ENCODE measurements at places on chromosomes 12 and 14.

GRCh38 chr12:82434392-82434911 lies 76.1 kb downstream of the METTL25 start:
- no peak for DNase-seq

- no peak for DNase-seq
Observed at GRCh38 chr12:67681105-67681778, 32.7 kb downstream of the DYRK2 start.

GRCh38 chr12:42296503-42297109 lies 29.3 kb downstream of the ZCRB1 start:
- no peak for DNase-seq

DNA sequence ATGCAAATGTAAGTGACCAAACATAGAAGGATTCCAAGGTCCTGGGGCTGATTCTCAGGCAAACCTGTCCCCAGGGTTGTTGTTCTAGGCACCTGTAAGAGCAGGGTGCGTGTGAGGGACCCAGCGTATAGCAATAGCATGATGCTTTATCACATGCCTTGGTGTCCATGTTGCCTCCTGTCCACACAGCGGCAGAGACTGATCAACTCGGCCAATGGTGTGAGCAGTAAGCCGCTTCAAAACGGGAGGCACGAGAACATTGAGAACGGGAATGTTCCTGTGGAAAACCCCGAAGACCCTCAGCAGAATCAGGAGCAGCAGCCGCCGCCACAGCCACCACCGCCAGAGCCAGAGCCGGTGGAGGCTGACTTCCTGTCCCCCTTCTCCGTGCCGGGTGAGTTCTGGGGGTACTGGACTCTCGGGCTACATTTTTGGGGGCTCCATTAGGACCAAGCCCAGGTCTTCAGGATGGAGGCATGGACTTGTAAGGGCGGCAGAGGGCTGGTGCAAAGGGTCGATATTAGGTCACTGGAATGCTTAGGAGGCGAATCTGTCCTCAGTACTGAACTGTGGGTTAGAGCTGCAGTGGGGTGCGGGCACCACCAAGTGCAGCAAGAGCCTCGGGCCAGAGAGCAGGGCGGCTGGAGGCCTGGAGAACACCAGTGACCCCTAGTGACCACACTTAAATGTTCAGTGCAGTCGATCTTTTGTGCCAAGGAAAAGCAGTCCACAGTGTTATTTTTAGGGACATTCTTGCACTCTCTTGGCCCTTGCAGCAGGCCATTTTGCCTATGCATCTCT lies 57.2 kb upstream of the RIN3 start:
- no peak for DNase-seq

- DNase-seq: no peak
Observed at GRCh38 chr12:45582536-45582935, 147.0 kb upstream of the ARID2 start.

DNA sequence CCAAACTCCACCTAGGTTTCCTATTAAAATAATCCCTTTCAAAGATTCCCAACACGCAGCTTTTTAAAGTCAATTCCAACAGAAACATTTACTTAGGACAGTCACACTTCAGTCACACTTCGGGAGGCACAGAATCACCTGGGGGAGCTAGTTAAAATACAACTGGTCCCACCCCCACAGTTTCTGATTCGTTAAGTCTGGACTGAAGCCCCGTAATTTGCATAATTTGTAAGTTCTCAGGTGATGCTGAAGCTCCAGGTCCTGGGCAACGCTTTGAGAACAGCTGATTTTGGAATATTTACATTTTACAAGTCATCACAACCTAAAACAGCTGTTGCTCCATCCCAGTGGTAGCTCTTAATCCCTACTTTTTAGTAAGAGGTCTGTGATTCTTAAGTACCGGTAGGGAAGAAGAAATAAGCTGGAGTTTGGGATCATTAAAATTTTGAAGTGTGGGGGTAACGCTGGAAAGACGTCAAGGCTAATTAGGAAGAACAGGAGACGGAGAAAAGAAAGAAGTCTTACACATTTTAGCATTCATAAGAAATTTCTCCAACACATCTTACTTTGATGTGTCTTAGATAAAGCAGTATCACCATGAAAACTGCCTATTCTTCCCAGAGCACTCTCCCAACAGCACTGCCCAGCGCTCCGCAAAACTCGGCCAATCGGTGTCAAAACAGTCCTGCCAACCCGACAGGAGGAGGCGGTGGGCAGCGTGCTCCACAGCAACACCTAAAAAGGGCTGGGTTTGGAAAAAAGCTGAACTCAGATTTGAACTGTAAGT lies 1.1 kb downstream of the IPO8 start:
- DNase-seq: peak; percentile 6

DNA sequence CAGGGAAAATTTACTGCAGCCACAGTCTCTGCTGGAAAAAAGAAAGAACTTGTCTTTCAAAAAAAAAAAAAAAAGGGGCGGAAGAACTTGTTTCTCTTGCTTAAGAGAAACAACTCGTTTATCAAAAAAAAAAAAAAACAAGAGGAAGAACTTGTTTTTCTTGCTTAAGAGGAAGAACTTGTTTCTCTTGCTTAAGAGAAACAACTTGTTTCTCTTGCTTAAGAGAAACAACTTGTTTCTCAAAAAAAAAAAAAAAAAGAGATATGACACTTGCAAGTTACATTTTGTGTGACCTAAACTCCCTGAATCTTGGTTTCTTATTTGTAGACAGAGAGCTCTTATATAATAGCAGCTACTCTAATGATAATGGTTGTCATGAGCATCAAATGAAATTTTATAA lies 44.7 kb upstream of the USP15 start:
- no peak for DNase-seq

DNA sequence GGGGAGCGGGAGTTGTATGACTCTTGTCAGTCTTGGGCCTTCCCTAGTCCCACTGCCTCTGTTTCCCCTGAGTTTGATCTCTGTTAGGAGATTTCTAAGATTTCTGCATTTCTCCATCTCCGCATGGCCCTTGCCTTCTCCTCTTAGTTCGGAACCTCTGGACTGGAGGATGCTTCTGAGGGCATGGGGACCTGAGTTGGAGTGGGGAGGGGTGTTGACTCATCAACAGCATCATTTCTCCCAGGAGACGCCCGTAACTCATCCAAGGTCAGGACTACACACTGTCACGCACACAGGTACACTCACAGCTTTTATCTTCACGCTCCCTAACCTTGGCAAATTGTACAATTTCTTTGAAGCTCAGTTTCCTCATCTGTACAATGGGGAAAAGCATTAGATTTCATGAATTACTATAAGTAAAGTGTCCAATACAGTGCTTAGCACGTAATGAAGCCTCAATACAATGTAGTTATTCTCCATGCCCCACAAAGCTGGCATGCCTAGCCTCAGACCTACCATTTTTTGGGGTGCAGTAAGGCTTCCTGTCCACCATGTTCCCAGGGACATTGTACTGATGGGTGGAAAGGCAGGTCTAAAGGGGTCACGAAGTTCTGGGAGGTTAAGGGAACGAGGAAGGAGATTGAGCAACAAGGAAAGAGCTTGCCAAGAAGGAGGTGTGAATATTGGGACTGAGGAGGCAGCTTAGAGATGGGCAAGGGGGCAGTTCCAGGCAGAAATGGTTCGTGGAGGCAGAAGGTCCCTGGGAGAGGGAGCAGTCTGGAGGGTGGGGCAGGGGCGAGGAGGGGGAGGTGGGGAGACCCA lies 600 bp upstream of the LAG3 start:
- DNase-seq: no peak

DNA sequence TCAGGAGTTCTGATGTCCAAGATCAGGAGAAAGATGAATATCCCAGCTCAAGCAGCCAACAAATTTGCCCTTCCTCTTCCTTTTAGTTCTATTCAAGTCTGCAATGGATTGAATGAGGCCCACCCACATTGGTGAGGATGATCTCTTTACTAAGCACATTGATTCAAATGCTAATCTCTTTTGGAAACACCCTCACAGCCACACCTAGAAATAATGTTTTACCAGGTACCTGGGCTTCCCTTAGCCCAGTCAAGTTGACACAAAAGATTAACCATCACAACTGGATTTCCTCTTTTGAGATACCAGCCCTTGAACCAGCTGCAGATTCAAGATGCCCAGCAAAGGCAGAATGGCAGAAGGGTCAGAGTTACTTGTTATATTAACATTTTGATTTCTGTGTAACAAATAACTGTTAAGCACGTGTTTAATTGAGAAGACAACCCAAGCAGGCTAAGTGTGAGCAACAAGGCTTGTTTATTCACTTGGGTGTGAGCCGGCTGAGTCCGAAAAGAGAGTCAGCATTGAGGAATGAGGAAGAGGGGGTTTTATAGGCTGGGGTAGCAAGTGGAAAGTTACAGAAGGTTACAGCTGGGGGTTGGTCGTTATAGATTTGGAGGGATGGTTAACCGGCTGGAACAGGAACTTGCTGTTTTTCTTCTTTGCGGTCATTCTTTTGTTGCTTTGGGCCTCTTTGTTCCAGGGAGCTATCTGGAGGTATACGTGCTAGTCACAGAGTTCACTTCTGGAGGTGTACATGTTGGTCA lies 180.3 kb downstream of the EMP1 start:
- DNase-seq: no peak

- DNase-seq: no peak
Observed at GRCh38 chr14:102490456-102490855, 19.1 kb downstream of the ANKRD9 start.

DNA sequence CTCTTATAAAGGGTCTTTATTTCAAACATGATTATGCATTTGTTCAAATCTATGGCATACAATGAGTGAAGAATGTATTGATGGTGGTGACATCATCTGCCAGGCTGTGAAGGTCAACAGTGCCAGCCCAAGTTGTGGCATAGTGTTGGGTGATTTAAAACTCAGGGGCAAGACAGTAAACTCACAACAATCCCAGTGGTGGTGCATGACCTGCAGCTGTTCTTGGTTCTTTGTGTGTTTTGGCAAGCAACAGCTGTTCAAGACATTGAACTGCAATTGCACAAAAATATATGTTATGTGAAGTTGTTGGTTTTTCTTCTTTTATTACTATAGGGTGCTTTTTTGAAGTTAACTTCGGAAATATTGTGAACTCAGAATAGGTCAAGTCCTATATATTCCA lies 851.6 kb downstream of the NRXN3 start:
- no peak for DNase-seq

DNA sequence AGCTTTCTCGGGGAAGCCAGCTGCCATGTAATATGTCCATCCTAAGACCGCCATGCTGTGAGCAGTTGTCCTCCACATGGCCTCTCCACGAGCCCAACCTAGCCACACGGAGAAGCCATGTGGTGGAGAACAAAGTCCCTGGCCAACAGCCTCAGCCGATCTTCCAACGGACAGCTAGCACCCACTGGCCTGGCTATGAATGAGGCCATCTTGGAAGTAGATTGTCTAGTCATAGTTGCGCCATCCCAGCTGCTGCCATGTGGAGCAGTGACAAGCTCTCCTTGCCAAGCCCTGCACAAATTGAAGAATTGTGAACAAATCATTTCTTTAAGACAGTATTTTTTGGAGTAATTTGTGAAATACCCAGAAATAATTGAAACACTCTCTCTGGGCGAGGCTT lies 49.3 kb upstream of the USP44 start:
- DNase-seq: no peak

DNA sequence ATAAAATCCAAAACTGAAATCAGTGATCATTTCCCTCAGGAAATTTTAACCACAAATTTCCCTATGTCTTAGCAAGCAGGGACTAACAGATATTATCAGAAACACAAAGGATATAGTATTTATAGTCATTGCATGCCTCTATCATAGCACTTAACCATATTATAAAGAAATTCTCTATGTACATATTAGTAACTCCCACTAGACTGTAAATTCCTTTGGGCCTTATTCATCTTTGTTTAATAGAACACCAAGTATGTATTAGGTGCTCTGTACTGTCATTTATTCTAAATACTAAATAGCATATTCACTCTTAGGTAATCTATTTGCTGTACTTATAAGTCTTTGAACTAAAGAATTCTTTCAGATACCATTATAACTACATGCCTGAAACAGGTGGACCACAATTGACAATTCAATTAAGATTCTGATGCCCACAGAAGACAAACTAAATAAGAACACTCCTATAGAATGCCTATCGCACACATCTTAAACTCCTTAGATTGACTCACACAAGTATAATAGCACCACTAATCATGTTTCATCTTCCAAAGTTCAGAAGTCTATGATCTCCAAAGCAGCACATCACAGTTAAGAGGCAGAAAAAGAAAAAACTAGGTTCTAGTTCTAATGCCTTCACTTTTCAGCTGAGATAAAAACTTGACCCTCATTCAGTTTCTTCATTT lies 134.1 kb downstream of the FSCB start:
- no peak for DNase-seq

- DNase-seq: no peak
Observed at GRCh38 chr12:106213662-106214061, 34.2 kb downstream of the CKAP4 start.

GRCh38 chr14:92392711-92393110 lies 69.7 kb downstream of the SLC24A4 start:
- no peak for DNase-seq

- DNase-seq: no peak
Observed at GRCh38 chr12:110677206-110677911, 11.6 kb downstream of the HVCN1 start.

- DNase-seq: no peak
Observed at GRCh38 chr12:128798571-128799341, 25.0 kb downstream of the SLC15A4 start.

- no peak for DNase-seq
Observed at GRCh38 chr12:69500631-69501030, 30.4 kb downstream of the FRS2 start.

GRCh38 chr14:94888121-94888520 lies 118.2 kb upstream of the GSC start:
- DNase-seq: no peak

GRCh38 chr12:11752403-11753149 lies 103.1 kb downstream of the ETV6 start:
- DNase-seq: no peak

DNA sequence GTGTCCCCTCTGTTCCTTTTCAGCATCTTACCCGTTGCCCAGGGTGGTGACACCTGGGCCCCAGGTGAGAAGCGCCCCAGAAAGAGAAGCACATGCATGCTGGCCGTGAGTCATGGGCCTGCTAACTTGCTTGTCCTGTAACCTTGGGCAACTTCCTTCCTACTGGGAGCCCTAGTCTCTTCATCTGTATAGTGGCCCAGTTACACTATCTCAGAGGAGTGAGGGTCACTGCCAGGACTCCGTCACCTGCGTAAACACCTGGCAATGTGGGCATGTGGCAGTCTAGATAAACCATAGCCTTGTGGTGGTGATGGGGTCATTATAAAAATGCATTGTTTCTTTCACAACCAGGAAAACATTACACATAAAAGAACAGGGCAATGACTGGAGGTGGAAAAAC lies 125.2 kb downstream of the SLC25A47 start:
- DNase-seq: no peak

DNA sequence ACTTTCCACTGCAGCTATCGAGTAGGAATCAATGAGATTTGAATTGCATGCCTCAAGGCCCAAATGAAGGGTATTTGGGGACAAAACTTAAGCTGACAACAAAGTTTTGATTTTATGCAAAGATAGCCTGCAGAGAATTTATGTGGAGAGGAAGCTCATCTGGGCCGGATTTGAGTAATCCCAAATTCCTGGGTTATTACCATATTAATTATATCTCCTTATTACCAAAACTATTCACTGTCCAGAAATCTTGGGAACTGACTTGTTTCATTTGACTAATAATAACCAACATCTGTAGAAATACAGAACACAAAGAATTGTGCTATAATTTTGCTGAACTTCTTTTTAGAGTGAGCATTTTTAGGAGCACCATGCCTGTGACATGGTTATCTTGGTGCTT lies 70.4 kb downstream of the KITLG start:
- no peak for DNase-seq
